Osteocyte (in vitro differentiated cells): ENCODE measurements at places on chromosomes 2 and 18. TPM values are rescaled to one million over a fixed set of nuclear protein-coding genes. Genes with fewer than 3 reads are reported as not detected.

- no peaks in the 10 kb centered on the region for H3K36me3 ChIP-seq
- H3K27ac ChIP-seq = no peak overlapping the region
- peaks cover 16% of the 10 kb centered on the region for H3K27me3 ChIP-seq
- H3K4me1 ChIP-seq = no peaks in the 10 kb centered on the region
- DNase-seq = no peak
Measured at GRCh38 chr2:13193900-13194299, 477.2 kb downstream of the TRIB2 start.

GRCh38 chr18:37424507-37424906 lies 141.1 kb downstream of the CELF4 start:
- no peak for DNase-seq

KCTD1 gene
- 25.7 and 28.9 TPM in 2 replicates for total RNA-seq

DNA sequence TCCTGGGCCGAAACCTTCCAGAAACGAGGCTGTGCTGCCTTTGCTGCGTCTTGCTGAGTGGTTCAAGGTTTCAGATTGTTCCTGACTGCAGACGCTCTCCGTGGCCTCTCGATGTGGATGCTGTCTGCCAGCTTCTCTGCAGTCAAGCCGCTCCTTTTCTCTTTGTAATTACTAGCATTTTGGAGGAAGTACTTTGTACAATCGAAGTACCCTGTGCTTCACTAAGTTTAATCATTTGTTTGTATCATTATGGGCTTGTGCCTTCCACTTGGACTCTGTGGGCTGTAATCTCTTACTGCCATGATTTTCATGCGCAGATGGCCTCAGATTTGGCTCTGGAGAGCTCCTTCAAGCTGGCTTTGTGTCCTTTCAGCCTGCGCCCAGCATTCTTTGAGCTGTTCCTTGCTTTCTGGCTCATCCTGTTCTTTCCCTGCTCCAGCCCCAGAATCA lies 49.3 kb downstream of the TRAF3IP1 start:
- no peaks in the 10 kb centered on the region for H3K27me3 ChIP-seq
- H3K4me3 ChIP-seq = no peak overlapping the region
- no peak overlapping the region for H3K27ac ChIP-seq
- DNase-seq = no peak
- peaks cover 8% of the 10 kb centered on the region for H3K36me3 ChIP-seq

DNA sequence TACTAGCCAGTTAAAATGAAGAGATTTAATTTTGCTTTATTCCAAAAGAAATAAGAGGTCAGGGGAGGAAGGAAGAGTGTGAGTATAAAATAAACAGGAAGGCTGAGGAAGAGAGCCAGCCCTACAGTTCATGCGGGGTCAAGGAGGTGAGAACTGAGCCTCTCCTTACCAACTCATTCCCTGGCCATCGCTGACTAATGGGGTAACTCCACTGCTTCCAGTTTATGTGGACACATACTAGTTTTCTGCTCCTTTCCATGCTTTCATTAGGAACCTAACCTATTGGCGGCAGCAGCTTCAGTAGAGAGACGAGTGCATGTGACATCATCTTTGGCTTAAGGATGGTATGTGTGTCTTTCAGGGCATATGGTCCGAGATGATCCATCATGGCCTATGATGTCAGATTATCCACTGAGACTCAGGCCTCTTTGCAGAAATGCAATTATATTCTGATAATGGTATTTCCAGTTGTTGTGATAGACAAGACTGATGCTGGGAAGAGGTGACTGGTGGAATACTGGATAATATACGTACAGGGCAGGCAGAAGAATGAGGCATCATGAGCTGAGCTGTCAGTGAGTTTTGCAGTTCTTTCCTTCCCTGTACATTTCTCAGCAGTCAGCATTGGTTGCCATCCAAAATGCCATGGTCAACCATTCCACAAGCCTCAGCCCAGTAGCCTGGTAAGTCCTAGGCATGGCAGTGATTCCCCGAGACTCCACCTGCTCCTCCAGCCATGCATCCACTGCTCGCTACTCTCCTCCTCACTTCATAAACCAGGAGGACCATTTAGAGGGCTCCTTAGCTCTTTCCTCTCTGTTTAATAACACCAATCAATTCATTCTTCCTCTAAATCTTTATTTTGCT lies 184.6 kb upstream of the OSR1 start:
- peaks cover 14% of the 10 kb centered on the region for H3K4me1 ChIP-seq
- no peaks in the 10 kb centered on the region for H3K27me3 ChIP-seq
- H3K36me3 ChIP-seq = no peaks in the 10 kb centered on the region
- H3K27ac ChIP-seq = no peak overlapping the region

DNA sequence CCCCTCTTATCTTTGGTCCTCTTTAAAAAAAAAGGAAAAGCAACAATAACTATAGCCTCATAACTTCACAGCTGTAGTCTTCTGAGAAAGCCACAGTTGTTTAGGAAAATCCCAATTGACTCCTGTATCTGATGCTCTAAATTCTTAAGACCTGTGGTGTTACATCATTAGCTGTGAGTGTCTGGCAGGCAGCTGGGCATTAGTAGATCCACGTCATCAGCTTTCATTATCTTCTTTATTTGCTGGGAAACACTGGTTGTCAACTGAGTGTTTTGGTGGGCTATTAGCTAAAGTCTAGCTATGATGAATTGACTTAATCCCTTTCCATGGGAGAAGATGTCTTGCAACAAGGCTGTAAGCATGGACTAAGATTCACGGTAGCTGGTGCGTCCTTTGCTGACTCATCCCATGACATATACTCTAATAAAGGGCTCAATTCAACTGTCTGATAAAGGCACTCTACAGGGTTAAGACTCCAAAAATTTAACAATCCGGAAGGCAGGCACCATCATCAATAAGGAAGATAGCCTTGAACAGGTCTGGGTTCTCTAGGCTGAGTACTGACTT lies 517.2 kb downstream of the PLCL1 start:
- no peaks in the 10 kb centered on the region for H3K4me1 ChIP-seq
- H3K4me3 ChIP-seq = no peak overlapping the region
- DNase-seq = no peak
- peaks cover 43% of the 10 kb centered on the region for H3K27me3 ChIP-seq

- peaks cover 17% of the 10 kb centered on the region for H3K27me3 ChIP-seq
- H3K36me3 ChIP-seq = no peaks in the 10 kb centered on the region
- peak overlapping the region; percentile 39 for H3K27ac ChIP-seq
- no peak overlapping the region for H3K4me3 ChIP-seq
Measured at GRCh38 chr2:167943897-167944296, 303.5 kb downstream of the STK39 start.

DNA sequence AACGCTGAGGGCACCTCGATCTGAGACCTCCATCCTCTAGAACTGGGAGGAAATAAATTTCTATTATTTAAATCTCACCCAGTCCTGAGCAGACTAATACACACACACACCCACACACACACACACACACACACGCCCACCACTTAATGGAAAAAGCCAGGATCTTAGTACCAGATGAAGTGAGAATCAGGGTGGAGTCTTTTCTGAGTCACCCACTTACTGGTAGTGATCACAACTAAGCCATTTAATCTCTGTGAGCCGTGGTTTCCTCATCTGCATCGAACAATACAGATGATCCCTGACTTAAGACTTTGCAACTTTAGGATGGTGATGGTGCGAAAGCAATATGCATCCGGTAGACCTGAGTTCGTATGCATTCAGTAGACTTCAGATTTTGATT lies 18.6 kb downstream of the THNSL2 start:
- no peak for DNase-seq
- no peak overlapping the region for H3K4me3 ChIP-seq
- H3K27me3 ChIP-seq = no peaks in the 10 kb centered on the region
- no peak overlapping the region for H3K27ac ChIP-seq
- H3K4me1 ChIP-seq = no peaks in the 10 kb centered on the region

- no peak overlapping the region for H3K4me3 ChIP-seq
- H3K36me3 ChIP-seq = no peaks in the 10 kb centered on the region
- H3K27me3 ChIP-seq = peaks cover 60% of the 10 kb centered on the region
- no peak overlapping the region for H3K27ac ChIP-seq
- no peak for DNase-seq
- H3K4me1 ChIP-seq = no peaks in the 10 kb centered on the region
Measured at GRCh38 chr2:157644776-157645175, 16.1 kb upstream of the ACVR1C start.

DNA sequence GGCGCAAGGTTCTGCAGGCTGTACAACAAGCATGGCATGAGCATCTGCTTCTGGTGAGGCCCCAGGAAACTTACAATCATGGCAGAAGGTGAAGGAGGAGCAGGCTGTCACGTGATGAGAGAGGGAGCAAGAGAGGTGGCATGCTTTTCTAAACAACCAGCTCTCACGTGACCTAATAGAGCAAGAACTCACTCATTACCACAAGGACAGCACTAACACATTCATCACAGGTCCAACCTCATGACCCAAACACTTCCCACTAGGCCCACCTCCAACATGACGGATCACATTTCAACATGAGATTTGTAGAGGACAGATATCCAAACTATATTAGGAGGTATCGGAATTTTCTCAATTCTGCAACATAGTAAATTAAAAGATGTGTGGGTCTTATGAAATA lies 108.8 kb upstream of the DLX2 start:
- H3K36me3 ChIP-seq = no peaks in the 10 kb centered on the region
- H3K27me3 ChIP-seq = no peaks in the 10 kb centered on the region
- DNase-seq = no peak
- peaks cover 10% of the 10 kb centered on the region for H3K4me1 ChIP-seq
- H3K4me3 ChIP-seq = no peak overlapping the region

- no peak for DNase-seq
- H3K36me3 ChIP-seq = no peaks in the 10 kb centered on the region
- H3K4me1 ChIP-seq = peaks cover 4% of the 10 kb centered on the region
- peaks cover 19% of the 10 kb centered on the region for H3K27me3 ChIP-seq
Measured at GRCh38 chr2:85713836-85714235, 19.7 kb downstream of the GNLY start.

DNA sequence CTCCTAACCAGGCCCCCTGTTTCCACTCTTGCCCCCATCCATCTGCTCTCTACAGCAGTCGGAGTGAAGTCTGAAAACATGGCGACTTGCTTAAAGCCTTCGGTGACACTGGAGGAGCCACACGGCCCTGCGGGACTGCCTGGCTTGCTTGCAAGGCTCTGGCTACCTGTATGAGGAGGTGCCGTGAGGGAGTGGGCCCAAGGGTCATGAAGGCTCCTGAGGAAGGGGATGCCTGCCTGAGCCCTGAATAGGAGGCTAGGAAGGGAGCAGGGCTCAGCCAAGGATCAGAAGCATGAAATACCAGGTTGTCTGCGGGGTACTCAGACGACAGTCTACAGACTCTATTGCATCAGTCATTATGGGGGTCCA lies 75.4 kb downstream of the EMX1 start:
- H3K4me3 ChIP-seq = no peak overlapping the region
- no peaks in the 10 kb centered on the region for H3K4me1 ChIP-seq
- DNase-seq = no peak
- H3K27me3 ChIP-seq = no peaks in the 10 kb centered on the region

GRCh38 chr2:61045999-61046398 lies 19.7 kb upstream of the SANBR start:
- no peaks in the 10 kb centered on the region for H3K4me1 ChIP-seq
- H3K27me3 ChIP-seq = no peaks in the 10 kb centered on the region
- no peak for DNase-seq
- H3K4me3 ChIP-seq = no peak overlapping the region
- no peak overlapping the region for H3K27ac ChIP-seq
- peaks cover 17% of the 10 kb centered on the region for H3K36me3 ChIP-seq

MOB4 gene
- 23.1 and 23.7 TPM in 2 replicates for total RNA-seq
